CD8-positive, alpha-beta memory T cell (primary cell): ENCODE measurements at places on chromosomes 11 and 22. TPM values are rescaled to one million over a fixed set of nuclear protein-coding genes. Genes with fewer than 3 reads are reported as not detected.

The HEPN1 gene
- total RNA-seq, result not detected

The BATF2 gene
- 0.11 TPM for total RNA-seq

The SCUBE2 gene
- 0.47 TPM for total RNA-seq

The GNAZ gene
- total RNA-seq, result 2.6 TPM

DNA sequence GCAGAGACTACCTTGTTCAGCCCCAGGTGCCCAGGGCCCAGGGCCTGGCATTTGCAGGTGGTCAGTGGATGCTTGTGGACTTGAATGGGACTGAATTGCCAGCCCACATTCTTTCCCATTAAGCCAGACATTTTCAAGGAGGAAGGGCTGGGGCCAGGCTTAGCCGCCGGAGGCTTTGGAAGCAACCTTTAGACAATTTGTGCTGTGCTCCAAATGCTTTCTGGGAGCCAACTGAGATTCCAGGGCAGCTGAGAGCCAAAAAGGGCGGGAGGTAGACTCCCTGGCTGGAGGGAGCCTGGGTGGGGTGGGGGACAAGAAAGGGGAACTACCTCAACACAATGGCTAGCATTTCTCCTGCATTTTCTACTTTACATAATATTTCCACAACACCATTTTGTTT, 54.8 kb upstream of the TIMP3 start:
- H3K27ac ChIP-seq, result no peak overlapping the region
- no peaks in the 10 kb centered on the region for H3K27me3 ChIP-seq
- no peaks in the 10 kb centered on the region for H3K4me1 ChIP-seq
- H3K4me3 ChIP-seq, result no peak overlapping the region
- DNase-seq, result no peak

DNA sequence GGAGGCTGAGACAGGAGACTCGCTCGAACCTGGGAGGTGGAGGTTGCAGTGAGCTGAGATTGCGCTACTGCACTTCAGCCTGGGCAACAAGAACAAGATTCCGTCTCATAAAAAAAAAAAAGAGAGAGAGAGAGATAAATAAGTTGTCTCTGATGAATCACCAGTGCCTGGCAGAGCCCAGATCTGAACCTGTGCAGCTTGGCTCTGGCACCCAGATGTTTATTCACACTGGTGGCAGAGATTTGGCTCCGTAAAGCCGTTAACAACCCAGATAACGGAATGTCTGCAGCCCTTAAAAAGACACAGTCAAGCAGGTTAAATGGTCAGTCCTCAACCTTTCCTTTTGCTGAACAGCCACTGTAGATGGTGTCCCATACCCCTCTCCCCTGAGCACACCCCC, 33.5 kb upstream of the RTL6 start:
- no peaks in the 10 kb centered on the region for H3K4me1 ChIP-seq
- no peak overlapping the region for H3K4me3 ChIP-seq
- H3K27ac ChIP-seq, result no peak overlapping the region
- H3K36me3 ChIP-seq, result no peaks in the 10 kb centered on the region
- DNase-seq, result no peak

DNA sequence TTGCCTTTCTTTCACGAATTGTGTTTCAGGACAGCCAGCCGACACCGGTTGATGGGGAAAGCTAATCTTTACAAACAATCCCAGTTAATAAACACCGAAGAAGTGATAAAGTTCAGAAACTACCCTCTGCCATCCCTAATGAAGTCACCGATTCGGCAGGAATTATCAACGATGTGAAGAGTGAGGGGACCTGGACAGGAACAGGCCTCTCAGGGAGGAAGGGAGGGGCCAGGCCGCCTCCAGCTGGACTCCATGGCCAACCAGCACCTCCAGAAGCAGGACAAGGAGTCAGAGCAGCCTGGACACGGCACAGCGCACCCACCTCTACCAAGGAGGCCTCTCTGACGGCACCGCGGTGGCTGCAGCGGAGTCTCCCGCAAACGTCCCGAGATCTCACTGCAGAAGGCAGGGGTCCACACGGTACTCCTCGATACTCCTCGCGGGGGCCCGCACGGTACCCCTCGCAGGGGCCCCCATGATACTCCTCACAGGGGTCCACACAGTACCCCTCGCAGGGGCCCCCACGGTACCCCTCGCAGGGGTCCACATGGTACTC, 3.9 kb downstream of the TOLLIP start:
- DNase-seq, result no peak
- H3K27ac ChIP-seq, result no peak overlapping the region
- H3K4me3 ChIP-seq, result no peak overlapping the region

GRCh38 chr22:39825661-39826102, 67.9 kb downstream of the ENTHD1 start:
- DNase-seq, result no peak
- no peaks in the 10 kb centered on the region for H3K36me3 ChIP-seq
- H3K4me3 ChIP-seq, result no peak overlapping the region
- H3K4me1 ChIP-seq, result peaks cover under 1% of the 10 kb centered on the region
- H3K27ac ChIP-seq, result no peak overlapping the region

DNA sequence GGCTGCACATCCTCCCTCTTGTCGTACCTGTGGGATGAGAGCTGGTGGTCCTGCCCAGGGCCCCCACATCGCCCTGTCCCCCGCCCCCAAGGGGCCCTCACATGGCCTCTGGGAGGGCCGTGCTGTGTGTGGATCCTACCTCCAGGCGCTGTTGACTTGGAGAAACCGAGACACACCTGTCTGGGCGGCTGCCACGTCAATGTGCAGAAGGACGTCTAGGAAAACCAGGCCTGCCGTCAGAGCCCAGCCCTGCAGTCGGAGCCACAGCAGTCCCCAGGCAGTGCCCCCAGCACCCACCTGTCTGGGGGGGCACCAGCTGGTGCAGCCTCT, 14.2 kb downstream of the ALG12 start:
- no peaks in the 10 kb centered on the region for H3K4me1 ChIP-seq
- DNase-seq, result no peak
- H3K27me3 ChIP-seq, result no peaks in the 10 kb centered on the region
- no peak overlapping the region for H3K4me3 ChIP-seq

GRCh38 chr11:114893329-114893728, 215.0 kb downstream of the NXPE2 start:
- H3K36me3 ChIP-seq, result no peaks in the 10 kb centered on the region
- H3K27me3 ChIP-seq, result no peaks in the 10 kb centered on the region
- no peak overlapping the region for H3K27ac ChIP-seq
- no peak for DNase-seq
- H3K4me1 ChIP-seq, result no peaks in the 10 kb centered on the region

- no peaks in the 10 kb centered on the region for H3K4me1 ChIP-seq
- no peak overlapping the region for H3K4me3 ChIP-seq
- H3K27me3 ChIP-seq, result peaks cover 8% of the 10 kb centered on the region
- no peaks in the 10 kb centered on the region for H3K36me3 ChIP-seq
- no peak overlapping the region for H3K27ac ChIP-seq
These were observed 33.1 kb upstream of the SEPTIN5 start for GRCh38 chr22:19680911-19681862.

DNA sequence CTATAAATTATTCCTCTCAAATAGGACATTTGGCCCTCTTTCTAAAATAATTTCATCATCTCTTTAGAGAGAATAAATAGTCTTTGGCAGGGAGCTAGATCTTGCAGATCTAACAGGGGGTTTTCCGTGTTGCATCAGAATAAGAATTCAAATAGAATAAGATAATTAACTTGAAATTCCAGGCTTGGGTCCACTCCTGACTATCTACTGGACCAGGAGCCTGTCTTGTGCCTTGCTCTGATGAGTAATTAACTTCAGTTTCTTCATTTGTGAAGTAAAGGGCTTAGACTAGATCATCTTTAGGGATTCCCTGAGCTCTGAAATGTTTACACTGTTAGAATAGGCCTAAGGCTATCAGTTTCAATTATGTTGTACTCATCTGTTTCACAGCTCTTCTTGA, 23.5 kb upstream of the TMEM123 start:
- no peaks in the 10 kb centered on the region for H3K36me3 ChIP-seq
- no peak overlapping the region for H3K4me3 ChIP-seq
- H3K27ac ChIP-seq, result no peak overlapping the region
